ENCODE measurements at places on chromosomes 7 and 10.
A peak's percentile ranks its signal among the peaks of the same experiment; 100 is the strongest.

DNA sequence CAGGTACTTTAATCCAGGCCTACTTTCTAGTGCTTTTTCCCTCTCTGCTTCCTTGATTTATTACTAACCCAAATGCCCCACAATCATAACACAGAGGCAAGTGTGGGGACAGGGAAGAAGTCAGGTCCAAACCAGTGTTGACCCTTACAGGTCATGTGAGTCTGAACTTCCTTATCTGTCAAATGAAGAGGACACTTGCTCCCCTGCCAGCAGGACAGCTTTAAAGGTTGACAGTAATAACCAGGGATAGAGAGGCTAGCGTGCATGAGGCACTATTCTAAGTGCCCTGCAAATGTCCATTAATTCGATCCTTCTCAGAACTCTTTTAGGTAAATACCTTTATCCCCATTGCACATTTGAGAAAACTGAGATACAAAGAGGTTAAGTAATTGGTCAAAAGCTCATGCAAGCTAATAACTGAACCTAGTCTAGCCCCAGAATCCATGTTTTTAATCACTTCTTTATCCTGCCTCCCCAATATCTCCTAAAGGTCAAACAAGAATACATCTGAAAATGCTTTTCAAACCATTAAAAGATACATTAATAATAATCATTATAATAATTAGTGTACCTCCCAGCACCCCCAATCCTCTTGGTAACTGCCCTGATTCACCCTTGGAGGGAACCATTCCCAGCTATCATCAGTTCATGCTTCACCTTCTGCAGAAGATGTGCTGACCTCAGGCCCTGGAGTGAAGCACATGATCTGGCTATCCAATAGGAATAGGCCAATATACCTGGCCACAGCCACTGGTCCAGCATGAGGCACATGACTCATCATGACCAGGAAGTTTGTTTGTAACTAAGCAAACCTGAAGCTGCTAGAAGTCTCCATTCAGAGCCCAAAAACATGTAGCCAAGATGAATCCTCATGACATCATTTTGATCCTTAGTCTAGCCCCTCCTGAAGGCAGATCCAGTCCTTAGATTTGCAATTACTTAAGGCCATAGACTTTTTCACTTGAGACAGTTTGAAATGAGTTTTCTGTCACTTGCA, 40.7 kb downstream of the SGMS1 start:
- DNase-seq, result no peak

DNA sequence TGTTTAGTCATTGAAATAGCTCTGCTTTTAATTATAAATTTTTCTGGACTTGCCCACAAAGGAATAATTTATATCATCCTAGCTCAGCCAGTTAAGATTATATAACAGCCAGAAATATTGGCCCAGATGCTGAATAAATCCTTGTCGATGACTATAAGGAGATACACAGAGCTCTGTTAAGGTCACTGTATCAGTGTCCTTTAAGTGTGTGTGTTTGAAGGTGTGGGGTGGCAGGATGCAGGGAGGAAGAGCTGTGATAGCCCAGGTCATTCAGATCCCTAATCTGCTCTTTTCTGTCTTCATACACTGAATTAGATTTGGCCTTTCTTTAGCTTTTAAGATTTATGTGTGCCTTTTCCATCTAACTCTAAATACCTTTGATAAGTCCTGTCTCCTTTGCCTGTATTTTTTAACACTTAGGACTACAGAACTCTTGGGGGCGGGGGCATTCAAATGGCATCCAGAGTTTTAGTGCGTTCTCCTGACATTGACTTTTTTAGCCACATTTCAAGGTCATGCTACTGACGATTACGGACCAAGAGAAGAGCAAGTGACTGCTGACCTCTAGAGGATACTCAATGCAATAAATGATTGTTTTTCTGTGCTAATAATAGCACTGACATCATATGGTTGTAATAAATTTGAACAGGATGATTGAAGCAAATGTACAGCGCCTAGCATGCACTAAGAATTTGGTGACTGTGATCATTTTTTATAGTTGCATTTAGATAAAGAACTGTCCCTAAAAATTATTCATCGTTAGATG, 172.3 kb downstream of the CACNB2 start:
- DNase-seq, result no peak

GRCh38 chr10:15795036-15795792, 65.1 kb downstream of the MINDY3 start:
- no peak for DNase-seq

DNA sequence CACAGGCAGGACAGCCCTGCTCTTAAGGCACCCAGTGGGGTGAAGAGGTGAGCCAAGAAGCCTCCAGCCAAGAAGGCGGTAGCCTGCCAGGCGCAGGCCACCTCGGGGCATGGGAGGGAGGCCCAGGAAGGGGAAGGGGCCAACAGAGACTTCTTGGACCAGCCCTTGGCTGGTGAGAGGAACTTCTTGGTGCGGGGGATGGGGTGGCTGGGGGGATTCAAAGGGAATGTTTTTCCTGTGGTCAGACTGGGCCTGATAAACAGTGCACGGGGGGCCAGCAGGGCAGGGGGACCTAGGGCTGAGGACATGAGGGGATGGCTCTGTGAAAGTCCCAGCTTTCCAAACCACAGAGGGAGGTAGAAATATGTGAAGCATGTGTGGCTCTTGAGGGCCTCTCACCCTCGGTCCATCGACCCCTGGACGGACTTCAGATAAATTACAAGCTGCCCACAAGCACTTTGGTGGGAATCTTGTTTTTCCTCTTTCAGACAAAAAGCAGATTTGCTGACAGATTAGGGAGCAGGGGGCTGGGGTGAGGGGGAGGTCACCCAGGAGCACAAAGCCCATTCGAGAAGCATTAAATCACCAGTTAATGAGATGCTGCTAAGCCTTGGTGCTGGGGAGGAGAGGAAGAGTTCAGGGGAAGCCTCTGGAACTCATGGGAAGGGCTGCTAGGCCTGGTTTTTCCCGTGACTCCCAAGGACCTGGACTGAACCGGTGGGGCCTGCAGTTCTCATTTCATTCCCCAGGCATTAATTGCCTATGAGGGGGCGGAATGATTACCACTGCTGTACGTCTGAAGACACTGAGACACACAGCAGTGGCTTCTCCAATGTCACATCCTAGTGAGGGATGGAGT, 11.3 kb downstream of the CRYGN start:
- DNase-seq, result no peak

GRCh38 chr7:106139265-106140251, 27.4 kb upstream of the SYPL1 start:
- DNase-seq, result no peak

- DNase-seq, result no peak
These were observed 12.0 kb upstream of the EBLN1 start for GRCh38 chr10:22229802-22230157.

DNA sequence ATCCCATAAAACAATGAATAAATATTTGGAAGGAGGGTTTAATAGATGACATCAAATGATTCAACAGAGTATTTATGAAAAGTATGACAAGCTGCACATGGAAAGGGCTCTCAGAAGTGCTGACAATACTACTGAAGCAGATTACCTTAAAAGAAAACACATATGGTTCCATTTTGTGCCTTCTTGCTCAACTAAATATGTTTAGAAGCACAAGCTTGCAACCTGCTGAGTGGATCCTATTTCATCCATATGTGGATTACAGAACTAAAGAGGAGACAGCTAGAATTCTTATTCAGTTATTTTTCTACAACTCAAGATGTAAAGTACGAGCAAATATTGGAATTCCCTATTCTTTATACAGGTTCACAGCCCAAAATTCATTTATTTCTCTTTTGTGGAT, 340.6 kb downstream of the TFEC start:
- DNase-seq, result no peak

DNA sequence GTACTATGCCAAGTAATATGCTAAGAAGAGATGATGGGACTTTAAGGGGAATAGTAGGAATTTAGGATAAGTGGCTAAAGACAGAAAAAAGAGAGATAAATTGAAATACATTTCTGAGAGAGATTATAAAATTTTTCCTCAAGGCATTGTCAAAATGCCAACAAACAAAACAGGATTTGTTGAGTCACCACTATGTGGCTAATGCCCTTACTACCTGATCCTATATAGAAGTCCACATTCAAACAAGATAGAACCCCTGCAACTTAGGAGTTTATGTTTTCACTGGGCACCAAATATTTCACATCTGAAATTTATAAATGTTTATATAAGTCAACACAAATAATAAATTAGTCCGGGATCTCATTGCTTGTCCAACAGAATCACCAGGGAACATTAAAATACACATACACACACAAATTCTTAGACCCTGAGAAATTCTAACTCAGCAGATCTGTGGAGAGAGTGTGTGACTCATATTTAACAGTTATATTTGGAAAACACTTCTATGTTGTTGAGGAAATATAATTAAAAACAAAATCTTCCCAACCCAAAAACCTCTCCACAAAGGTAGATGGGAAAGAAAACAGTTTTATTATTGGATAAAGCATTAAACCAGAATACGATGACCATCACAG, 154.3 kb downstream of the PPP1R3A start:
- DNase-seq, result no peak

DNA sequence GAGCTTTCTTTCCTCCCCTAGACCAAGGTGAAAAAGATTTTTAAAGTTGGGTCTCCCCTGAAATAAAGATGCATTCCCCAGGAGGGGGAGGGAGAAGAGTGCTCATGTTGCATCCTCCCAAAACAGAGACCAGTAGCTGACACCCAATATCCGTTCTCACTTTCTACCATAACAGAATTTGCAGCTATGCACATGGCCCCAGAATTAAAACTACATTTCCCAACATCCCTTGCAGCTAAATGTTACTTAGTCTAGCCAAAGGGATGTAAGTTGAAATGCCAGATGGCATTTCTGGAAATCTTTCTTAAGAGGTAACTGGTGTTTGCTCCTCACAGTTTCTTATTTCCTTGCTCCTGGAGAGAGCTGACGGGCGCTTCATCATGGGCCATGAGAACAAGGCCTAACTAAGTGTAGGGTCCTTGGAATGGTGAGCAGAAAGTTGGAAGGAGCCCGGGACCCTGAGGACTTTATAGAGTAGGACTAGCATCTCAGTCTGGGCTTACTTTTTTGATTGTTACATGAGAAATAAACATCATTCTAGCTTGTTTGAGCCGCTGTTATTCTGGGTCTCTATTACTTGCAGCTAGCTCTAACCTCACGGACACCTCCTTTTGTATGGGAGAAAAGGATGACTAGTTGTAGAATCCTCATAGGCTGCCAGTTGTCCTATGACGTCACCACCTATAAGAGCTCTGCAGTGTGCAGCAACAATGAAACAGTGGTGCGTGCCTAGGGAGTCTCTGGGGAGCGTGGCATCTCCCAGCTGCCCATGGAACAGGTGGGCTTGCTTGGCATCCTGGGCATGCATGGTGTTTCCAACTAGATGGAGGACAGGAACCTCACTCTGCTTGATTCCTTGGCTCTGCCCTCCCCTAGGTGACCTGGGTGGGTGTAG, 46.1 kb upstream of the EXOC6 start:
- no peak for DNase-seq

DNA sequence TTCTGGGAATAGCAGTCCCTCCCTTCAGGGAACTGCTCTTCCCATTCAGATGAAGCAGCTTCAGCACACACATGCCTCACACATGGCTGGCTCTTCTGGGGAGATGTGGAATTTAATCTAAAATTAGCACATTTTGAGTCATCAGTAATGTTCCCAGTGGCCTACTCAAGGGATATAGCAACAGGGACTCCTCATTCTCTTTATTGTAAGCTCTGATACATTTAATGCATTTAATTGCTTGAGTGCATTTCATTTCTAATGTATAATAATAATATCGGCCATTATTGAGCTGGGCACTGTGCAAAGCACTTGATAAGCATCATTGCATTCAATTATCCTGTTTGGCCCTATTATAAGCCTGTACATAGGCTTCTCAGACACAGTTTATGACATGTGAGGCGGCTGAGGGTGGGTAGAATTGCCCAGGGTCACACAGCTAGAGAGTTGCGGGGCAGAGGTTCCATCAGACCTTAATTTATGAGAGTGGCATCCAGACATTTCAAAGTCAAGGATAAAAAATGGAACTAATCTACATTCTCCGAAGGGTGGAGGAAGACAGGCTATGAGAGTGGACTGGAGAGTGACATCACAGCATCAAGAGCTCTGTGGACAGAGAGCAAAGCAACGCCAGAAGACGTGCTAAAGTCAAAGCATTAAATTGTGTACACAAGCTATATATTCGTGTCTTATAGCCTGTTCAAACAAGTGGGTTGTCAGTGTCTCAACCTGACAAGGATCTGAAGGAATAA, 76.8 kb downstream of the LANCL2 start:
- no peak for DNase-seq

DNA sequence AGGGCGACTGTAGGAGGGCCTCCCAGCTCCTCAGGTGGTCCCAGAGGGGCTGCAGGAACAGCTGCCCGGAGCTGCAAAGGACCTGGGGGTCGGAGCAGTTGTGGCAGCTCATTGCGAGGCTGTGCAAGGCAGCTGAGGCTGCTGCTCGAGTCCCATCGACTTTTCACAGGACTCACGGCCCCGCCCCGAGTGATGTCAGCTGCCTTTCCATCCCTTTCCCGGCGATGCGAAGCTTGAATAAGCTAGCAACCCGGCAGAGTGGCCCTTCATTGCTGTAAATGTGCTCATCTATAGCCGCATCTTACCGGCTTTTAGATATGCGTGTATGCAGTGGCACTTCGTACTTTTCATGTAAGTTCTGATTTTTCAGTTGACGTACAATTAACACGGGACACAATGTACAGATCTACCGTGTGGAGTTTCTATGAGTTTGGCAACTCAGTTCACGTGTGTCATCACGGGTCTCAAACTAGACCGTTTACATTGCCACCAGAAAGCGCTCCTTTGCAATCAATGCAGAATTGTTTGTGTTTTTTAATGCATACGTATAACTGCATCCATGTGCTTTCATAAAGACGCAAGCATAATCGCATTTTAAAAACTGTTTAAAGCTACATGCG, at the start of gene CH25H:
CH25H (minus strand) TSS at position 137 of the 620 bp plus-strand sequence; CDS start at position 112, 25 bp downstream.
- peak; percentile 51 for DNase-seq

DNA sequence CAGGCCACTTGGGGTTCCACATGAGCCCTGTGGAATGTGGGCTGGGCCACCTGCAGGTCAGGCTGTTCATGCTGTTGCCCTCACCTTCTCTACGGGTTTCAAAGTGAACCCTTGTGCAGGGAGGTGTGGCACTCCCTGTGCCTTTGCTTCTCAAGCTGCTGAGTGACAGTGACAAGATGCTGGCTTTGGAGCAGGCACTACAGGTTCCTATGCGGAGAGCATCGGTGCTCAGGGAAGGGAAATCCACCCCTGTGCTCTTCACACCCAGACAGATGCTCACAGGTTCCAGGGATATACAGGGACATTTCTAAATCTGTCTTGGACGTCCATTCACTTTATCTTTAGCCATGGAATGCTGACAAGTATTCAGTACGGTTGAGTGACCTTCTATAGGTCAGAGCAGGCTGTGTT, 1005.0 kb downstream of the LRMDA start:
- DNase-seq, result no peak

Data from activated CD8-positive, alpha-beta memory T cell treated with anti-CD3 and anti-CD28 coated beads, Interleukin-2, amount 50 U/mL, for 4 hours (primary cell).